ENCODE measurements at places on chromosomes 1 and 21.

DNA sequence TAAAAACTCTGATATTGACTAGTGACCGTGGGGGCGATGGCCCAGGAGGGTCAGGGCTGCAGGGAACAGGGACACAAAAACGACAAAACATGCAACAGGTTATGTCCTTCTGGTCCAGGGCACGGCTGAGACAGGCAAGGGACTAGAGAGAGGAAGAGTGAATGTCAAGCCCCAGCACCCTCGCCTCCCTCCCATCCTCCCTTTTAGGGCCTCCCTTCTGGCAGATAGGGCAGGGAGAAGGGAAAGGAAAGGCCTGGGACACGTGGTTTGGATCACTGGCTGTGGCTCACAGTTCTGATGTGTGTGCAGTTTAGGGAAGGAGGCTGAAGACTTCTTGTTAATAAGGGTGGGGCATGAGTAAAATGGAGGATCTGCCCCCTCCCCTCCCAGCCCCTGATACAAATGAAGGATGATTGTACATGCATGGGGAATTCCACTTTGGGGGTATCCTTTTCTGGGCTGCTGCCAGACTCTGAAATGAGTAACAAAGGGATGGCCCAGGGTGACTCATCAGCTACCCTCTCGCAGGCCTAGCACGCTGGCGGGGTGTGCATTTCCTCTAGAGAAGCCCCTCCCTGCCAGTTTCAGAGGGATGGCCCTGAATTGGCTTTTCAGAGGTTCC, 14.2 kb downstream of the CAPN2 start:
- peak; percentile 65 for DNase-seq

GRCh38 chr1:110390096-110390495, 730 bp downstream of the SLC16A4 start:
- no peak for DNase-seq

- DNase-seq, result peak; percentile 54
Observed at GRCh38 chr1:246002725-246003441, 504.2 kb downstream of the SMYD3 start.

- no peak for DNase-seq
Observed at GRCh38 chr1:111732718-111733117, 6.5 kb downstream of the INKA2 start.

- no peak for DNase-seq
Observed at GRCh38 chr21:46627726-46628125, 7.7 kb upstream of the PRMT2 start.
